CD4-positive, alpha-beta T cell treated with Interleukin-4 for 1 hour (primary cell): ENCODE measurements at places on chromosomes 6 and 20.

DNA sequence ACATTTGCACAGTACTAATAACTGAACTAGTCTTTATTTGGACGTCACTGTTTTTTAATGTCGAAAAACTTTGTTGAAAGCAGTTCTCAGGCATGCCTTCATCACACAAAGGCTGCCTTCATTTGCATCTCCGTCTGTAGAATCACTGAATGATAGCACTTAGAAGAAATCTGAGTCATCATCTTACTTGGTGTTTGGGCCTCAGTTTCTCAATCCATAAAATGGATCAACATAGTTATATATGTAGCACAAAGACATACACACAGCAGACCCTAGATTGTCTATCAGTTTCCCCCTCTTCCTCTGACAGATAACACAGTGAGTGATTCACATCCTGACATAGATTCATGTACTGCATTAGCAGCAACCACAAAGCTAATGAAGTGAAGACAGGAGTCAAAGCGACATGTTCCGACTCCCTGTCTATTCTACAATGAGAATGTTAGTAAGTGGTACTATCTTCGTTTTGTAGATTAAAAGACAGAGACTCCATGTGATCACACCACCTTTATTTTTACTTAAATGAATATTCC, 80.4 kb upstream of the PDE10A start:
- DNase-seq: no peak

DNA sequence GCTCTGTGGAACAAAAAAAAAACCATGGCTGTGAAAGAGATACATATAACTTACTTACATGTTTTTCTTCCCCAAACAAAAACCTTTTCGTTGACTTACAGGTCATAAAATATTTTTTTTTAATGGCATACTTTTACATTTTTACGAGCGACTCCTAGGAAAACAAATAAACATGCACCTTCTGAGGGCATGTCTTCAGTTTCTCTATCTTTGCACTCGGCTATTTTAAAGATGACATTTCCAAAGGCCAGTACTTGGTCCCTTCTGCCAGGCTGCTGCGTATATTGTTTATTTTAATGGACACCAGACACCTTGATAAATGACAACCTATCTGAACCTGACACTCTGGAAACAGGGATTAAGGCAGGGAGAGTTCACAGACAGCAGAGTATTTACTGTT, 49.4 kb downstream of the PIGU start:
- no peak for DNase-seq

DNA sequence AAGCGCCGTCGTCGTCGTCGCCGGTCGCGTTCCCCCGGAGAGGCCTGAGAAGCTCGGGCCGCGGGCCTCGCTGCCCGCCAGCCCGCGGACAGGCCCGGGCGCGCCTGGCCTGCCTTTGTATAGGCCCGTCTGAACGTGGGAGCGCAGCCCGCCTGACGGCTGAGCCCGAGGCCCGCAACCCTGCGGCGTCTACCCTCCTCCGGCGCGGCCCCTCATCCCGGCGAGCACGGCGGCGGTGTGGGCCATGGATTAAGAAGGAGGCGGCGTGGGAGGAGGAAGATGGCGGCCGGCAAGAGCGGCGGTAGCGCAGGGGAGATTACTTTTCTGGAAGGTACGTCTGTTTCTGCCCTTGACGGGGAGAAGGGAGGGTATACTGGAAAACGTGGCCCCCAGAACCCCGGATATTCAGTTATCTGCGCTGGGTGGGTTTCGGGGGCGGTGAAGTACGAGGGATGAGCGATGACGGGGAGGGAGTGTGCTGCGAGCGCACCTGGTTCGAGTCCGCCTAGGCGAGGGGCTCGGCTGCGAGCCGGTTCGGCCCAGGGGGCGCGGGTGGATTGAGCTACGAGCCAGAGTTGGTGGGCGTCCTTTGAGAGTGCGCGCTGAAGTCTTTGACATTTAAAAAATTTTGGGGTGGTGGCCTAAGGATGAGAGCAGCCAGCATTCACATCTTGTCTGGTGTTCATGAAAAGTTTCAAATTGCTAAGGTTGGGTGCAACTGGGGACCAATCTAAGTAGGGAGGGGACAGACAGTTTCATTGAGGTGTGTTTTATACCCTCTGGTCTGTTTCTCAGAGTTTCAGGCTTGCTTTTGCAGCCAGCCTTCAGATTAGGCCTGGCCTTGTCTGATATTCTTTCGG, 796 bp downstream of the SENP6 start:
- peak; percentile 53 for DNase-seq

- DNase-seq: no peak
These were observed 666.7 kb downstream of the UTRN start for GRCh38 chr6:144951730-144952437.

- DNase-seq: peak; percentile 51
These were observed 87.7 kb downstream of the TMEM242 start for GRCh38 chr6:157235600-157236039.

GRCh38 chr6:111912904-111913303, 39.7 kb upstream of the FYN start:
- DNase-seq: no peak

DNA sequence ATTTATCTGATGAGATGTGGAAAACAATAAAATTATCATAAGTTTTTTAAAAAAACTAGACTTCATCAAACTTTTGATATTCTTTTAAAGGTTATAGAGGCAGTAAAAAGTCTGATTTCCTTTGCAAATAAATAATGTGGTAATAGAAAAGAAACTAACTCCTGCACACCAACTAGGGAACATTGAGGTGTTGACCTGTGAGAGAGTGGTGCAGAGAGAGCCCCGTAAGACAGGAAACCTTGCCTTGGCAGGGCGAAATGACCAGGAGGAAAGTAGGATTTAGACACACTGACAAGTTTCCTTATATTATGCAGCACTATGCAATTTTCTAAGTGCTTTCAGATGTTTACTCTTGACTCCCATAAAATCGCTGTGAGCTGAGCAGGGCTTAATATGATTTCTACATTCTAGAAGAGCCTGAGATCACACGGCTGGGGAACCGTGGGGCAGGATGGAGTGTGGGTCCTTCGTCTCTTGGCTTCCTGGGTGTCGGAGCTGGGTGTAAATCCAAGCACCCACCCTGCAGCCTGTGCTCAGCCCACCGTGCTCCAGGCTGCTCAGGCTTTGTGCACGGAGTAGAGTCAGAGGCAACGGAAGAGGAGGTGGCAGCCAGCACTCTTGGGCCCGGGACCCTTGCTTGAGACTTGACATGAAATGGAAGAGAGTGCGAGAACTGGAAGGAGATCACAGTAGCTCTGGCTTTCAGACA, 61.3 kb upstream of the FOXQ1 start:
- DNase-seq: no peak

DNA sequence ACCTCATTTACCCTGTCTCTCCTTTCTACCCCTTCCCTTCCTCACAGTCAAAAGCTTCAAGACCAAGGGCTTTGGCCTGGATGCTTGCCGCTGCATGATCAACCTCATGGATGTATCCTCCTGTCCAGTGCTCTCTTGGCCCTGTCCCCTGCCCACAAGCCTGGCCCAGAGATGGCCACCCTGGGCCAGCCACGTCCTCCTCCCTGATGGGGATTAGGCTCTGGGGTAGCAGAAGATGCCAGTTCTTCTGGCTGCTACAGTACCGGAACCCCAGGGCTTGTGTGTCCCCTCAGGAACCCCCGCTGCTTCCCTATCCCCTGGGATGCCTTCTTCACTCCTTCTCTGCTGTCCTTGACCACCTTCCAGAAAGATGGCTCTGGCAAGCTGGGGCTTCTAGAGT, 22.3 kb downstream of the CAPN11 start:
- no peak for DNase-seq

- no peak for DNase-seq
These were observed at the start of gene R3HDML for GRCh38 chr20:44336725-44337380. R3HDML (plus strand) TSS chr20:44337043; CDS start chr20:44337158, 115 bp downstream.

DNA sequence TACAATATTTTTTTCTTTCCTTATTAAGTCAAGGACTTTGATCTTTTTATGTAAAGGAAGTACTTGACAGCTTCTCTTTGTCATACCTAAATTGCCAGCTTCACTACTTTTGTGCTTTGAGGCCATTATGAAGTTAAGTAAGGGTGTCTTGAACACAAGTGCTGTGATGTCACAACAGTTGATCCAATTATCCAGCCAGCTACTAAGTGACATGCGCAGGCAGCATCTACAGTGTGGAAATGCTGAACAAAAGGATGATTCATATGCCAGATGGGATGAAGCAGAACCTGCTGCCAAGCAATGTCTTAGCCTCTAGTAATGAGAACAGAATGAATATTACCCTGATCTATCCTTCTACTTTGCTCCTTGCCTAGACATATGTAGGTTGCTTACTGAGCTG, 68.3 kb upstream of the TMEM244 start:
- DNase-seq: no peak

DNA sequence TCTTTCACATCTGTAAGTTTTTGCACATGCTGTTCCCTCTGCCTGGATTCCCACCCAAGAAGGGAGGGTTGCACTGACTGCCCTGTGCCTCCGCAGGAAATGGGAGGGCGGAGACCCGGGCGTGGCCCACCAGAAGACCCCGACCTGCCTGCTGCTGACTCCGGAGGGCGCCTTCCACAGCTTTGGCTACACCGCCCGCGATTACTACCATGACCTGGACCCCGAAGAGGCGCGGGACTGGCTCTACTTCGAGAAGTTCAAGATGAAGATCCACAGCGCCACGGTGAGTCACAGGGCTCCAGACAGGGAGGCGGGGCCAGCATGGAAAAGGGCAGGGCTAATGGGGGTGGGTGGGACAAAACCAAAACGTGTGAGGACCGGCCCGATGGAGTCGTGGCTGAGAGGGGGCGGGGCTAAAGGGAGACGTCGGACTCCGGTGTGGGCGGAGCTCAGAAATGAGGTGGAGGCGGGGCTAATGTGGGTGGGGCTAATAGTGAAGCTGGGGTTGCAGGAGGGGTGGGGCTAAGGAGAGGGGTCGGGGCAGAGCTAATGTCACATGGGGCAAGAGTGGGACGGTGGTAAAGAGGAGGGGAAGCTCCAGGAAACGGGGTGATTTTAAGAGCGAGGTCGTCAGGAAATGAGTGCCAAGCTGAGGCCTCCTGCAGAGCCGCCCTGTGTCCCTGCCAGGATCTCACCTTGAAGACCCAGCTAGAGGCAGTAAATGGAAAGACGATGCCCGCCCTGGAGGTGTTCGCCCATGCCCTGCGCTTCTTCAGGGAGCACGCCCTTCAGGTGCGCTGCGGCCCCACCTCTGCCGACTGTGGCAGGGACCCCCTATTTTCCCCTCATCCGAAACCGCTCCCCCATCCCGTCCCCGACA, 12.6 kb downstream of the HSPA12B start:
- DNase-seq: peak; percentile 85

DNA sequence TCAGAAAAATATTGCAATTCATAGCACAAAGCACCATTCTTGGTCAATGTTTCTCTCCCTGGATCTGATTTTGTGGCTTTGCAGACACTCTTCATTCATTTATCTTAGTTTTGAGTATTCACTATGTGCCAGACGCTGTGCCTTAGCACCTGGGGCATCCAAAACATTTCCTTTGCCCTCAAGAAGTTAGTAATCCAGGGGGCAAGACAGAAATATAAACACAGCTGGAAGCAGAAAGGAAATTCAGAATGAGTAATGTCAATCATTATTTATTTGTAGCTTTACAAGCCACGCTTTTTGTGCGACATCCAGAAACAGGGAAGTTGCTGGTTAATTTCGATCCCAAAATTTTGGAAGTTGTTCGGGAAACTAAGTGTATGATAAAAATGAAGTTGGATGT, 71.4 kb downstream of the DNAH8 start:
- no peak for DNase-seq

GRCh38 chr6:134684423-134684795, 265.5 kb downstream of the ALDH8A1 start:
- DNase-seq: no peak

GRCh38 chr6:83313882-83314281, 117.0 kb downstream of the ME1 start:
- DNase-seq: no peak

GRCh38 chr20:4434681-4435080, 287.0 kb upstream of the PRND start:
- no peak for DNase-seq

- no peak for DNase-seq
These were observed 2.8 kb downstream of the PROCR start for GRCh38 chr20:35174458-35175216.

DNA sequence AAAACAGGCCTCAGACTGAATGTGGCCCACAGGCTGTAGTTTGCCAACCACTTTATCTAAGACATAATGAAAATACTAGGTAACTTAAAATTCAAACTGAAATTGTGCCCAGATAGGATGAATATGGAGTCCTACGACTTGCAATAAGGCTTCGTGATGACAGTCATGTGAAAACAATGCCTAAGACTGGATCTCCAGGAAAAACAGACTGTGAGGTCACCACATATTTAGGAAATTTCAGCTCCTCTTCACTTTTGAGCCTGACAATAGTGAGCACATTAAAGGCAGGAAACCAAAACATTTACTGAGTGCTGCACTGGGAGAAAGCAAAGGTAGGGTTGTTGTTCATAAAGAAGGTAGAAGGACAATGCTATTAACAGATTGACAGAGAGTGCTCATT, 50.0 kb downstream of the RTN4IP1 start:
- no peak for DNase-seq

DNA sequence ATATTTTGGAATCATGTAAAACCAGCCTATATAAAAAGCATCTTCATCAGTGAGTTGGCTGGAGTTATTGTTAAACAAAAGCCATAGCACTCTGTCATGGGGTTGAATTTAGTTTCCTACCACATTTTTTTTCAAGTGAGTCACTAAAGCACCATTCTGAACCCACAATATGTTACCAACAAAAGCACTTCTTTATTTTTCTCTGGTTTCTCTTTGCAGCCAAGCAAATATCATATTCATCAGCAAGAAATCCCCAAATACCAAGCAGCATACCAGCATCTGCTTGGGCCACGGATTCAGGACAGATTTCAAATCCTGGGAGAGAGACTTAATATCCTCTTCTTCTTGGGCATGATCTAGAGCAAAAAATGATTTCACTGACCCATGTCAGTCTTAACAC, 441.4 kb downstream of the BCKDHB start:
- no peak for DNase-seq

DNA sequence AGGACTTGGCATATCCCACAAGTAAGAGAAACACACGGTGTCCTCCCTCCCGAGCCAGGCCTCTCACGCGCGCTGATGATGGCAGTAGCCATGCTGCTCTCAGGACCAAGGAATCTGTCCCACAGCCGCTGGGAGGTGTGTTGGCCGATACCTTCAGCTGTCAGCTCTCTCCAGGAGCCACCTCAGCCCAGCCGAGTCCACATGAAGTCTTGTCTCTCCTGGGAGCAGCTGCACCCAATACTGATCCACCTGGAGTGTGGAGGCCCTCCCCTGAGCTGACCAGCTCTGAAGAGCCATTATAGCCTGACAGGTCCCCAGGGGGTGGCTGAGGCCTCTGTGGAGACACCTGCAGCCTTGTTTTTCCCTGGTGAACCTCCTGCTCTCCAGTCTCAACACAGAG, 23.8 kb upstream of the NXT1 start:
- no peak for DNase-seq

- peak; percentile 44 for DNase-seq
These were observed 247.0 kb downstream of the ATXN1 start for GRCh38 chr6:16514249-16514648.
